ENCODE measurements at places on chromosomes 2 and 18.

- no peak for DNase-seq
Measured at GRCh38 chr2:112021781-112022231, 33.3 kb upstream of the TMEM87B start.

GRCh38 chr2:152858594-152859265 is 140.3 kb downstream of the ARL6IP6 start:
- no peak for DNase-seq

GRCh38 chr2:121735518-121736074 is 1.1 kb downstream of the NIFK start:
- no peak for DNase-seq

GRCh38 chr18:58527285-58527951 is 101.5 kb downstream of the ALPK2 start:
- DNase-seq, result no peak

- DNase-seq, result no peak
Measured at GRCh38 chr18:45044787-45045186, 364.1 kb downstream of the SETBP1 start.

GRCh38 chr2:142136571-142136970 is 5.8 kb upstream of the LRP1B start:
- no peak for DNase-seq

GRCh38 chr2:9217838-9218770 is 11.5 kb downstream of the ASAP2 start:
- DNase-seq, result no peak

- DNase-seq, result no peak
Measured at GRCh38 chr2:10146366-10147005, 23.9 kb downstream of the RRM2 start.

DNA sequence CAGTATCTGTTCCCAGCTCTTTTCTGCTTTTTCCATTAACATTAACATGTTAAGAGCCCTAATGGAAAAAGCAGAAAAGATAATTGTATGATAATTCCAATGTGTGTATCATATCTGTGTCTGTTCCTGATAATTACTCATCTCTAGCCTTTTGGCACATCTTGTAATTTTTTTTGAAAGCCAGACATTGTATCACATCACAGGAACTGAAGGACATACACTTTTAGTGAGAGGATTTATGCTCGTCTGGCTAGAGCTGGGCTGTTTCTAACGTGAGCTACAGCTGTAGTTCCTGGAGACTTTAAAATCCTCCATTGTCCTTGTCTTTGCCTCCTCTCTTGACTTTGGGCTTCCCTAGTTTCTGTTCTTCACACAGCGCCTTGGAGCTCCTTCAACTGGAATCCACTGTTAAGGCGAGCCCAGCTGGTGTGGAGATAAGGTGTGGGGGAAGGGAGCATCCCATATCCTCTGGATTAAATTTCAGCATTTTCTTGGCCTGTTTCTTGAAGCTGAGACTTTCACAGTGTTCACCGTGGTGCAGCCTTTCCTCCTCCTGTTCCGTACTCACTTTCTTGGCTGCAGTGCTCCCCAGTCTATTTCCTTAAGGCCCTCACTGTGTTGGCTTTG is 211.5 kb downstream of the GALR1 start:
- no peak for DNase-seq

GRCh38 chr2:197140045-197140444 is 170.5 kb downstream of the ANKRD44 start:
- DNase-seq, result no peak

GRCh38 chr2:174797781-174798276 is 33.6 kb upstream of the CHRNA1 start:
- DNase-seq, result no peak

- DNase-seq, result no peak
Measured at GRCh38 chr18:55300936-55301531, 287.0 kb downstream of the TCF4 start.

- no peak for DNase-seq
Measured at GRCh38 chr2:54638103-54638502, 85.4 kb upstream of the EML6 start.
